Mesothelial cell of epicardium (in vitro differentiated cells): ENCODE measurements at places on chromosomes 6 and 20.
A peak's percentile ranks its signal among the peaks of the same experiment; 100 is the strongest.

GRCh38 chr6:43984442-43985321, 142.6 kb downstream of the MRPL14 start:
- no peak for DNase-seq

DNA sequence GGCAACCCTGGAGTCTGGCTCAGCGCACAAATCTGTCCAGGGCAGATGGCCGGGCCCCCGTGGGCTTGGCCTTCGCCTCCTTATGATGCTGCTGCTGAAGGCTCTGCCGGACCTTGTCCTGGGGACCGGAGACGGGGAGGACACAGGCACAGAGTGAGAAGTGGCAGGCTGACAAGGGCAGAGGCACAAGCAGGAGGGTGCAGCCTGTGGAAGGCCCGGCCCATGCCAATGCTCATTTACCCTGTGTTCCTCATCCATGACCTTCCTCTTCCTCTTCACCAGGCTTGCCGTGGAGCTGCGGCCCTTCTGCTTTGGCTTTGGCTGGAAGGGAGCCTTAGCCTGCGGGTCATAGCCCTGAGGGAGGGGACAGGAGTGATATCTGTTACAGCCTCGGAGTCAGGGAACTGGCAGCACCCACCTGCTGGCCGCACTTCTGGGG, 2.4 kb downstream of the B3GALT4 start:
- no peak for DNase-seq

DNA sequence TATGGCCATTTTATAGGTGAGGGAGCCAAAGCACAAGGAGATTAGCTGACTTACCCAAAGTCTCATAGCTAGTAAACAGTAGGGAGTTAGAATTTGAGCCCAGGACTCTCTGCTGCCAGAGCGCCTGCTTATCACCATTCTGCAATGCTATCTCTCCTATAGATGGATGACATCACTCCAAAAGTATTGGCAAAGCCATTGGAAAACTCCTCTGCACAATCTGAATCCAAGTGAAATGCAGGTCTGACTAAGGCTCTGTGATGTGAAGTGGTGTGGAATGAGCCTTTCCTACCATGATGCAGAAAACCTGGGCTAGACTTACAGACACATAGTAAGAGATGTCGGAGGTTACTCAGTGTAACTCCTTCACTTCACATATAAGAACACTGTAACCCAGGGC, 106.3 kb downstream of the GRM1 start:
- no peak for DNase-seq

GRCh38 chr20:49283176-49283702, 5.4 kb upstream of the ZNFX1 start:
- DNase-seq, result no peak

DNA sequence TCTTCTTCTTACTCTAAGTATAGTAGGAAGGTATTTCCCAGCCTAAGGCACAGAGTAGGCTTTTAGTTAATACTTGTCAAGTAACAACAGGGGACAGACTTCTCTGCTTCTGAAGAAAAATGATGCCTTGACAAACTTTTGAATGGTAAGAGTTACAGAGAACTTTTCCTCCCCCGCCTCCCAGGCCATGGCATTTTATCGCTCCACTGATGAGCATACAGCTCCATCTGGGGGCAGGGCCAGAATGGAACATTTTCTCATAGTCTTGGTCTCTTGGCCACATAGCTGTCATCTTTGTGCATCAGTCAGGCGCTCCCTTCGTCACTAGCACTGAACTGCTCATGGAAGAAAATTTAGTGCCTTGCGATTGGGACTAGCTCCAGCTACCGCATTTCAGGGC, 1066.8 kb upstream of the CITED2 start:
- DNase-seq, result peak; percentile 53

DNA sequence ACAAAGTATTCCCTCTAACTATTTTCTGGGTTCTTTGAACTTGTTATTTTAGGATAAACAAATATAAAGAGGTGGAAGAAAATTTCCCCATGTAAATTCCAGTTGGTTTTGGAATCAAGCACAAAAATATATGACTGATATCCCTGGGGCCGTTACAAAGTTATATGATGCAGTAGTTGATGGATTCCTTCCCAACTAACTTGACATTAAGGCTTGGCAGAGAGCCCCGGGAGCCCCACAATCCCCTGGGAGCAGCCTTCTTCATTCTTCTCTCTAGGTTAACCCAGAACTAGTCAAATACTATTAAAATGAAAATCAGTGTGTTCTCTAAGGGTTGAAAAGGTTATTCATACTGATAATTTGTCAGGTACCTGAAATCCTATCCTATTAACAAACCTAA, 508.9 kb upstream of the SOX4 start:
- no peak for DNase-seq

DNA sequence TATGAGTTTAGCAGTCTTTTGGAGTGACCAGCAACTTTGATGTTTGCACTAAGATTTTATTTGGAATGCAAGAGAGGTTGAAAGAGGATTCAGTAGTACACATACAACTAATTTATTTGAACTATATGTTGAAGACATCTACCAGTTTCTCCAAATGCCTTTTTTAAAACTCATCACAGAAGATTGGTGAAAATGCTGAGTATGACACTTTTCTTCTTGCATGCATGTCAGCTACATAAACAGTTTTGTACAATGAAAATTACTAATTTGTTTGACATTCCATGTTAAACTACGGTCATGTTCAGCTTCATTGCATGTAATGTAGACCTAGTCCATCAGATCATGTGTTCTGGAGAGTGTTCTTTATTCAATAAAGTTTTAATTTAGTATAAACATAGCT, 13.9 kb downstream of the GJA1 start:
- DNase-seq, result no peak

DNA sequence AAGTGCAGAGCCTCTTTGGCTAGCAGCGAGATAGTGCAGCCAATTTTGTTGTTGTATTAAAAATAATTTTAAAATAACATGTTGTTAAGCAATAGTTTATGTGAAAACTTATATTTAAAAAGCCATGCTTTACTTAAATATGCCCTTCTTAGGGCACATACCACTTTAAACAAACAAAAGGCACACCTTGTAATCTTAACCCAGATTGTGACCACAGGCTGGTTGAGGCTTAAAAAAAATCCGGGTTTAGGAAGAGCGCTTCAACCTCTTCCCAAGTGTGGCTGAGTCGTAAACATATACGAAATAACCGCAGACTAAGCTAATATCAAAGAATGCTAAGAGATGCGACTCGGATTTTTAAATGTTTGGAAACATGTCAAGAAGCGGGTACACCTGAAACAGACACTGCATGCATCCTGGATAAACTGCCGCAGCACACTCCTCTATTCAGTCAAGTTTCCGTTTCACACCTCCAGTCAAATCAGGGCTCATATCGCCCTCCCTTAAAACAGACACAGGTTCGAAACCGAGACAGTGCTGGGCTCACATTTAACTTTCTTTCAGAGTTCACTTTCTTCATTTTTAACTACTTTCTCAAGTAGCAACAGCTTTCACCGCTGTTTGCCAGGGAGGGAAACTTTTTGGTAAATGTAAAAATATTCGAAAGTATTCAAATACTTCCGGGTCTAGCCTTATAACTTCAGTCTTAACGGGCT, 1.5 kb downstream of the DEK start:
- no peak for DNase-seq

- no peak for DNase-seq
These were observed 171.8 kb upstream of the BMP2 start for GRCh38 chr20:6595704-6596103.
